Ascending aorta (tissue), 2 donors: ENCODE measurements at places on chromosomes 16 and 17. TPM values are rescaled to one million over a fixed set of nuclear protein-coding genes. Genes with fewer than 3 reads are reported as not detected.

DNA sequence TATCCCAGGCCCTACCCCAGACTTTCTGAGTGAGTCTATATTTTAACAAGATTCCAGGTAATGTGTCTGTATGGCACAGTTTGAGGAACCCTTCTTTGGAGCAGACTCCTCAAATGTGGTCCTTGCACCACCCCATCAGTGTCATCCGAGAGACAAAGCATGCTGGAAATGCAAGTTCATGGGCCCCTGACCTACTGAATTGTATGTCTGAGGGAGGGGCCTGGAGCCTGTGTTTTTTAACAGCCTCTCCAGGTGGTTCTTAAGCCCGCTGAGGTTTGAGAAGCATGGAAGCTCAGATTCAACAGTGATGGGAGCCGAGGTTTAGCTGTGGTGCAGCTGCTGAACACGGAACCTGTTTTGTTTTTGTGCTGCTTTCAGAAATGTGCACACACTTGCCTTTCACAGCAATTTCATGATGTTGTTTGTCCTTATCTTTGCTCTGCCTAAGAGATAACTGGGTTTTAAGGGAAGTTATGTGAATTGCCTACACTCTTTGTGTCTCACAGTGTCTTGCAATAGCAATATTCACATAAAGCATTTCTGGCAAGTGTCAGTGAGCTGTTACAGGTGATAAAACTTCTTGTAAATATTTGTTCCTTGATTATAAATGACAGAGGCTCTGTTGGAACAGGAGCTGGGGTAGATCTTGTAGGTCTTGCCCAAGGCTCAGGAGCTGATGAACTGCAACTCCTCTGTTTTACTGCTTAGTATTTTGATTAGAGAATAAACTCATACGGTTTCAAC, 32.0 kb upstream of the IL34 start:
- H3K4me3 ChIP-seq: no peak overlapping the region
- DNase-seq: no peak
- no peaks in the 10 kb centered on the region for H3K36me3 ChIP-seq
- no peaks in the 10 kb centered on the region for H3K4me1 ChIP-seq
- H3K27ac ChIP-seq: no peak overlapping the region

GRCh38 chr16:83728492-83728891, 79.3 kb upstream of the HSBP1 start:
- no peaks in the 10 kb centered on the region for H3K27me3 ChIP-seq
- no peak overlapping the region for H3K4me3 ChIP-seq
- DNase-seq: no peak
- H3K36me3 ChIP-seq: no peaks in the 10 kb centered on the region

RRAD gene
- 54.2 TPM for total RNA-seq

DNA sequence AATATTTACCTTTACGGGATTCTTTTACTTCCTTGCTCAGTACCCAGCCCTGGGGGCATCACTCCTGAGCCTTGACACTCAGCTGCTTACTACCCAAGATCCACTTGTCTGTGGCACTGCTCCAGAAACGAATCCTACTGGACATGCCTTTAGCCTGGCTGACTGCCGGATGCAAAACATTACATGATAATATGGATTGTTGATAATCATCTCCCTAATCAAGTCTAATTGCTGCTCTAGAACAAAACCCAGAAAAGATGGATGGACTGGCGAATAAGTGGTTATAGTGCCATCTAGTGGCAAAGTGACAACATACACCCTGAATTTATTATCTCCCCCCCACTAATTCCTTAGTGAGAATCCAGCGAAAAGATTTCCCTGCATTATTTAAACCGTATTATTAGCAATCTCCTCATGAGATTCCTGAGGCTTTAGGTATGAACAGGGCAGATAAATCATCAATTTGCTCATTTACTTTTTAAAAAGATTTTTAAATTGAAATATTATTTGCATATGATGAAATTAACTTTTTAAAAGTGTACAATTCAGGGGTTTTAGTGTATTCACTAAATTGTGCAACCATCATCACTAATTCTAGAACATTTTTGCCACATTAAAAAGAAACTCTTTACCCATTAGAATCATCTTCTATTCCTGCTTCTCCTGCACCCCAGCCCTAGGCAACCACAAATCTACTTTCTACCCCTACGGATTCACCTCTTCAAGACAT, 61.6 kb downstream of the RGS9 start:
- no peak for DNase-seq
- no peak overlapping the region for H3K4me3 ChIP-seq
- H3K27me3 ChIP-seq: no peaks in the 10 kb centered on the region
- no peak overlapping the region for H3K27ac ChIP-seq
- H3K4me1 ChIP-seq: no peaks in the 10 kb centered on the region

GRCh38 chr17:58358408-58359172, 6.6 kb upstream of the SUPT4H1 start:
- H3K27ac ChIP-seq: no peak overlapping the region
- H3K4me3 ChIP-seq: no peak overlapping the region
- no peaks in the 10 kb centered on the region for H3K36me3 ChIP-seq
- no peaks in the 10 kb centered on the region for H3K4me1 ChIP-seq

SNX20 gene
- 3.2 TPM for total RNA-seq

DNA sequence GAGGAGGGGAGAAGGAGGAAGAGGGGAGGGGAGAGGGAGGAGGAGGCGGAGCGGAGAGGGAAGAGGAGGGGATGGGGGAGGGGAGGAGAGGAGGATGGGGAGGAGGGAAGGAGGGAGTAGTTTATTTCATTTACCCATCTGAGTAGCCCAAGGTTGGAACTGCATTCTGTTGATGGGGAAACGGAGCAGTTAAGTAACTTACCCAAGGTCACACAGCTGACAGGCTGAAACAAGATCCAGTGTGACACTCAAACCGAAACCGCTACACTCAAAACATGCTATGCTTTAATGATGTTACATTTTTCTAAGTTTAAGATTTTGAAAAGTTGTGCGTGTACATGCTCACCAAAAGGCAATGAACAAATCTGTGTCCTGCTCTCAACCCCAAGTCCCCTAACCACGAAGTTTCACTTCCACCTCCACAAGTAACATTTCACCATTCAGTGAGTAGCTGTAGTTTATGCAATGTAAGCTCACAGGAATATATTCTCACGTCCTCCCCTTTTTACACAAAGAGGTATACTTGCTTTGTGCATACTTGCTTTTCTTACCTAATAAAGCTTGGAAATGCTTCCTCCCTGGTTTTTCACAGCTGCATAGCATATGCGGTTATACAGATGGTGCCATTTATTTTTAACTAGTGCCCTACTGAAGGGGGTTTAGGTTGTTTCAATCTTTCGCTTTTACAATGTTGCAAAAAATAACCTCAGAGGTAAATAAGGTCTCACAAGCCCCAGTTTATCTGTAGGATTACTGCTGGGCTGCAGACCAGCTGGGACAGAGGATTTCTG, 275.3 kb downstream of the PARN start:
- H3K4me1 ChIP-seq: no peaks in the 10 kb centered on the region
- H3K27ac ChIP-seq: no peak overlapping the region
- DNase-seq: no peak
- H3K4me3 ChIP-seq: no peak overlapping the region
- no peaks in the 10 kb centered on the region for H3K27me3 ChIP-seq

PDE6G gene
- total RNA-seq: not detected

GRCh38 chr17:27396941-27397340, 59.3 kb upstream of the KSR1 start:
- no peak overlapping the region for H3K4me3 ChIP-seq
- DNase-seq: no peak
- no peaks in the 10 kb centered on the region for H3K4me1 ChIP-seq
- no peaks in the 10 kb centered on the region for H3K36me3 ChIP-seq

- H3K27ac ChIP-seq: no peak overlapping the region
- no peak for DNase-seq
- no peak overlapping the region for H3K4me3 ChIP-seq
- H3K27me3 ChIP-seq: no peaks in the 10 kb centered on the region
Observed at GRCh38 chr17:33864758-33865229, 390.3 kb upstream of the CCL2 start.

DNA sequence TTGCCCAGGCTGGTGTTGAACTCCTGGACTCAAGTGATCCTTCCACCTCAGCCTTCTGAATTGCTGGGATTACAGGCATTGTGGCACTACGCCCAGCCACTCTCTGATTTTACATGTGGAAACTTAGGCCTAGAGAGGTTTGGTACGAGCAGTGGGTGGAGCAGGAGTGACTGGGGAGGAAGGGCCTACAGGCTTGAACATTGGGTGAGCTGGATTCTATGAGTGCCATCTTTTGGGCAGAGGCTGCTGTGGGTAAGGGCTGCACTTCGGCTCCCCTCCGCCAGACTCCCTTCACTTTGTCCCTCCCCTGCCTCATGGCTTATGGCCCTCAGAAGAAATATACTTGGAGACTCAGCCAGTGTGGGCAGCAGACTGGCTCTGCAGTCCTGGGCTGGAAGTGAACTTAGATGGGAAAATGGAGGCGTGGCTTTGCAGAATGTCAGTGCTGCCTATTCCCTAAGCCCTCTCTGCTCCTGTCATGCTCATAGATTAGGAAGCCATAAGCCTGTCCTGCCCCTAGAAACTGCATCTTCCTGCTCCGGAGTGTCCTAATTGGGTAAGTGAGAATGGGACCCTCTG, 9.5 kb upstream of the MRC2 start:
- no peaks in the 10 kb centered on the region for H3K4me1 ChIP-seq
- H3K36me3 ChIP-seq: peaks cover 19% of the 10 kb centered on the region
- H3K27me3 ChIP-seq: no peaks in the 10 kb centered on the region
- no peak for DNase-seq
- no peak overlapping the region for H3K4me3 ChIP-seq
- H3K27ac ChIP-seq: no peak overlapping the region

GRCh38 chr17:65794572-65794971, 233.1 kb upstream of the AXIN2 start:
- H3K4me3 ChIP-seq: no peak overlapping the region
- no peak overlapping the region for H3K27ac ChIP-seq
- no peaks in the 10 kb centered on the region for H3K4me1 ChIP-seq
- no peak for DNase-seq

- H3K4me1 ChIP-seq: no peaks in the 10 kb centered on the region
- peaks cover 6% of the 10 kb centered on the region for H3K27me3 ChIP-seq
- no peak overlapping the region for H3K27ac ChIP-seq
- H3K36me3 ChIP-seq: no peaks in the 10 kb centered on the region
- no peak overlapping the region for H3K4me3 ChIP-seq
- DNase-seq: no peak
Observed at GRCh38 chr17:50003911-50004310, 8.9 kb upstream of the DLX3 start.

GRCh38 chr17:82740906-82741759, 5.7 kb downstream of the FN3K start:
- no peak overlapping the region for H3K27ac ChIP-seq
- no peak for DNase-seq
- H3K27me3 ChIP-seq: no peaks in the 10 kb centered on the region

PIEZO1 gene
- 428 TPM for total RNA-seq

DNA sequence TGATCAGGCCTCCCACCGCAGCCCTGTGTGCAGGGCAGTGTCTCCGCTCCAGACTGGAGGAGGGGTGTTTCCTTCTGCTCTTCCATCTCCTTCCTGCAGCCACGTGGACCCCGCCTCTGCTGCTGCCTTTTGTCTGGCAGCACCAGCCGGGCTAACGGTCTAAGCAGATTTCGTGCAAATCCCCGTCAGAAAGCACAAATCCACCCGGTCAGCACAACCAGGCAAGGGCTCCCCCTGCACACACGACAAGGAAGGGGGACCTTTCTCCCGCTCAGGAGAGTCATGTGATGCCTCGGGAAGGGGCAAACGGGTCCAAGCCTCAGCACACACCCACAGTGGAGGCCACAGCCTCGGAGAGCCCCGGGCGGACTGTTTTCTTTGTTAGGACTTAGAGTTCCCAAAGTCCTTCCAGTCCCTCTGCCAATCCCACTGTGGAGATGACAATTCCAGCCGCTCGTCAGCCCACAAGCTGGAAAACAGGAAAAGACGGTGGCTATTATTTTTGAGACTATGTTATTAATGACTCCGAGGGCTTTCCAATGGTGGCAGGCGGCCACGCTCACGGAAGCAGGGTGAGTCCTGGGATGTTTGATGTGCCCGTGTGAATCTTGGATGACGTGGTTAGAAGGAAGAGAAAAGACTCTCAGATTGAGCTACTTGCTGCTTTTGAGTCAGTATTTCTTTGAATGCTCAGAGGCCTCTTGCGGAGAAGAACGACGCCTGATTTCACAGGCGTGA, 22.5 kb upstream of the MEAK7 start:
- no peaks in the 10 kb centered on the region for H3K27me3 ChIP-seq
- peak overlapping the region; percentile 5 for H3K4me3 ChIP-seq
- peaks cover 24% of the 10 kb centered on the region for H3K4me1 ChIP-seq
- peak overlapping the region; percentile 77 for H3K27ac ChIP-seq
- DNase-seq: no peak
